ENCODE measurements at places on chromosomes 3 and 15.

DNA sequence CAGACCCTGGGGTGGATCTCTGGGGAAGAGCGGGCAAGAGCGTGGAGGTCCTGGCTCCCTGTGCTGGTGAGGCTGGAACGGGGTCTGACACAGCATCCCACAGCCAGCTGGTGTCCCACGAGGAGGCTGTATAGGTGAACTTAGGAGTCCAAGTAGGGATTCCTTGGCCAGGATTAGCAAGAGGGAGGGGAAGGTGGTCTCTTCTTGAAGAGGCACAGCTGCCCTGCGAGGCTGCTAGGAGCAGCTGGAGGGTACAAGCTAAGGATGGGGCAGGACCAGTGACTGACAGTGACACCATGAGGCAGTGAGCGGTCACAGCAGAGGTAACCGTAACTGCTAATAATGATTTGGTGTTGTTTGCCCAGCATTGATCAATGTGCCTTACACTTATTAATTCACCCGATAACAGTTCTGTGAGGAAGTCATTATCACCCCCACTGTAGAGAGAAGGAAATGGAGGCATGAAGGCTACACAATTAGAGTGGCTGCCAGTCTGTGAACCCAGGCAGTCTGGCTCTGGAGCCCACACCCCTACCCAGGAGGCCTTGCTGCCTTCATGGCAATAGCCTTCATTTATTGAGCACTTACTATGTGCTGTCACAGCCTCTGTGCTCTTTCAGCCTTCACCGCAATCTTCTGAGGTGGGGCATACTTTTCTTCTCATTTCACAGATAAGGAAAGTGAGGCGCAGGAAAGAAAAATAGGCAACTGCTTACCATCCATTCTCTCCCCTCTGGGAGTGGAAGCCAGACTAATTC is 59.4 kb downstream of the TMEM44 start:
- DNase-seq = peak; percentile 19

GRCh38 chr15:59894835-59895234 is 109.3 kb upstream of the FOXB1 start:
- DNase-seq = no peak

DNA sequence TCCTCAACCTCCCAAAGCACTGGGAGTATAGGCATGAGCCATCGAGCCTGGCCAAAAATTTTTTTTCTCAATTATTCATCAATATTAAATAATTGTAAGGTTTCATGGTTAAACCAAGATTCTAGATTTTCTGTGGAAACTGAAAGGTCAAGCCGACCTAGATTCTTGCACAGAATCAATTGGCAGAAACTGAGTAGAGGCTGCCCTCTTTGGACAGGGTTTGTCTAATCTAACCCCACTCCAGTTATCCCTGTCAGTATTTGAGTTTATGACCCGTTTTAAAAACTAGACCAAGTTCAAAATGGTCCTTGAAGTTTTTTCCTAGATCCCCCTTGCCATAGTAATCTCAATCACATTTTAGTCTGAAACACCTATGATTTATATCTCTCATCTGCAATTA is 8.6 kb upstream of the ADAM10 start:
- DNase-seq = no peak

GRCh38 chr3:23288286-23288685 is 85.2 kb downstream of the UBE2E2 start:
- no peak for DNase-seq

GRCh38 chr15:89533861-89534544 is 37.6 kb upstream of the RHCG start:
- no peak for DNase-seq

- DNase-seq = no peak
These were observed 107.7 kb upstream of the RPL32 start for GRCh38 chr3:12948891-12949711.

DNA sequence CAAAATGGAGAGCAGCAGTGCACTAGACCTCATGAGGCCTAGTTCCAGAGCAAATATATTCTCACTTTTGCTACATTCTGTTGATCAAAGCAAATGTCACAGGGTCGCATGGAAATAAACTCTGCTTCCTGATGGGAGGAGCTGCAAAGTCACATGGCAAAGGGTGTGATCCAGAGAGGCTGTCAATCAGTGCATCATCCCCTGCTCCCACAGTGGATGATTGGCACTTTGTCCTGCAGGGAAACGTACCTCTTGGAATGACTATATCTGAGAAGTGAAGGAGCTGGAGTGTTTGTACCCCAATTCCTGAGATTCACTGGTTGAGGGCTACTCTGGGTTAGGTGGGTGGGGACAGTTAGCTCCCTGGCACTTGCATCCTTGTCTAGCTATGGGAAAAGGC is 195.1 kb upstream of the CTDSPL start:
- DNase-seq = no peak

GRCh38 chr3:146972726-146973125 is 367.6 kb upstream of the PLSCR5 start:
- DNase-seq = no peak

DNA sequence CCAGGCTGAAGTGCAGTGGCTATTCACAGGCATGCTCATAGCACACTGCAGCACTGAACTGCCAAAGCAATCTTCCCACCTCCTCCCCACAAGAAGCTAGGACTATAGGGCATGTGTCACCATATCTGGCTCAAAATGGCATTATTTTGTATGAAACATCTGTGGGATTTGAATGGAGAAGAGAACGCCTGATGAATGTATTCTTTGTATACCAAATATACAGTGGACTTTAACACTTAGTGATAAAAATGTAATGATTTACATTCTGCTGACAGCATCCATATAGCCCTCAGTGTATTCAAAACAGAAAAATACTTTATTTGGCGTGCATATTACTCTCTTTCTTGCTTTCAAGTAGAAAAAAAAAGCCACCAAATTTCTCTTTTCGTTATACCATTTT is 257.8 kb downstream of the FOXP1 start:
- no peak for DNase-seq

DNA sequence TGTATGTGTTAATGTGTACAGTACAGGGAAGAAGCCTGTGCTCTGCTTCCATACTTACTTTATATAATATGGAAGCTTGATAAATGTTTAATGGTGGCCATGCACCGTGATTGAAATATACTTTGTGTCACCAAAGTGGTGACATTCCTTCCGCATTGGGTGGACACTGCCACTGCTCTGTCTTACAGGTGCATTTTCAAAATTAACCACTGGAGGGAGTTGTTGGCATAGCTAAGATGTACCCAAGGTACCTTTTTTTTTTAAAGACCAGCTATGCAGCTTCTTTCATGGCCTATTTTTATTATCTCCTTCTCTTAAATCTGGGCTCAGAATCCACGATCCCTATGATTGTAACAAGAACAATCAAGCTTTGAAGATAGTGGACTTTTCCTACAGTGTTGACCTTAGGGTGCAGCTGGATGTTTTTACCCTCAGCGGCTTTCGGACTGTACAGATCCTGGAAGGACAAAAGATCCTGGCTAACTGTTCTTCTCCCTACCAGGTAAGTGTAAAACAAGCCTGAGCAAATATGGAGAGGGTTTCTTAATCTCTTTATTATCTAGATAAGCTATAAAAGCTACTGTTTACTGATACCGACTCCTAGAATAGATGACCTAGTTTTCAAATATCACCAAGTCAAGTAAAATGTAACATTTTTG is 21.6 kb upstream of the PAK6 start:
- DNase-seq = peak; percentile 20

GRCh38 chr15:72155003-72155621 is 36.9 kb downstream of the SENP8 start:
- no peak for DNase-seq

GRCh38 chr3:113436809-113437208 is 4.5 kb downstream of the CFAP44 start:
- DNase-seq = no peak

- no peak for DNase-seq
These were observed 140.4 kb upstream of the TP63 start for GRCh38 chr3:189490749-189491148.

DNA sequence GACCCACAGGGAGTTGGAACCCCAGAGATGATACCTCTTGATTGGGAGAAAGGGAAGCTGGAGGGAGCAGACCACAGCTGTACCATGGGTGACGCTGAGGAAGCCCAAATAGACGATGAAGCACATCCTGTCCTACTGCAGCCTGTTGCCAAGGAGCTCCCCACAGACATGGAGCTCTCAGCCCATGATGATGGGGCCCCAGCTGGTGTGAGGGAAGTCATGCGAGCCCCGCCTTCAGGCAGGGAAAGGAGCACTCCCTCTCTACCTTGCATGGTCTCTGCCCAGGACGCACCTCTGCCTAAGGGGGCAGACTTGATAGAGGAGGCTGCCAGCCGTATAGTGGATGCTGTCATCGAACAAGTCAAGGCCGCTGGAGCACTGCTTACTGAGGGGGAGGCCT is 201.1 kb downstream of the AKAP13 start:
- DNase-seq = no peak

- no peak for DNase-seq
These were observed 32.8 kb upstream of the SSR3 start for GRCh38 chr3:156587760-156588069.

DNA sequence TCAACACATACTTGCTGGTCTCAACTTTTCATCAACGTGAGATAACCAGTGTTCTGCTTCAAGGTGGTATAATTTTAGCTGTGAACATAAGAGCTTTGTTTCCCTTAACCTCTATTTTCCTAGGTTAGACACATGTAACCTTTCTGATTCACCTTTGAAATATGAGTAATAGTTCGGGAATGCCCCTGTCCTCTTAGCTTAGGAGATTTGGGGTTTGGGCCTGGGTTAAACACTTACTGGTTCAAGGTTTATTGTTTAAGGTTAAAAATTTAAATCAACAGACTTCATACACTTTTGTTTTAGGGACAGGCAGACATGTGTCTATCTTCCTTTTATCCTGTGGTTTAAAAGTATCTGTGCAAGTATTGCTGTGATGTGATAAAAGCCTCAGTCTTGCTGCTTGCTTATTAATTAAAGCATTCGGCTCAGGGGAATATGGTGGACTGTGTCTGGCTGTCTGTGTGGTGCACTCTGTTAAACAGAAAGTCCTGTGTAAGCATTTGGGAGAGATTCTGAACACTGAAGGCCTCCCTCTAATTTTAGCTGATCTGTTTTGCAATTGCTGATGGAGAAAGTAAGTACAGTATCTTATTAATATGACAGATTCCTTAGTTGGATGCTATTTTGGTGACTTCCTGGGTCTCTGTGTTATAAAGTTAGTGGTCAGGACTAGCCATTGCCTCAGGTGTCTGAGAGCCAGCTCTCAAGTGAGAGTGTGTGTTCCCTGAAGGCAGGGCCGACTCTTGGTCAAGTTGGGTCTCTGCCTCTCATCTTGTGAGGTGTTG is 81.8 kb downstream of the USP13 start:
- no peak for DNase-seq

GRCh38 chr15:47404877-47405276 is 312.4 kb upstream of the SEMA6D start:
- DNase-seq = no peak
